ENCODE measurements at places on chromosomes 5 and 9.

DNA sequence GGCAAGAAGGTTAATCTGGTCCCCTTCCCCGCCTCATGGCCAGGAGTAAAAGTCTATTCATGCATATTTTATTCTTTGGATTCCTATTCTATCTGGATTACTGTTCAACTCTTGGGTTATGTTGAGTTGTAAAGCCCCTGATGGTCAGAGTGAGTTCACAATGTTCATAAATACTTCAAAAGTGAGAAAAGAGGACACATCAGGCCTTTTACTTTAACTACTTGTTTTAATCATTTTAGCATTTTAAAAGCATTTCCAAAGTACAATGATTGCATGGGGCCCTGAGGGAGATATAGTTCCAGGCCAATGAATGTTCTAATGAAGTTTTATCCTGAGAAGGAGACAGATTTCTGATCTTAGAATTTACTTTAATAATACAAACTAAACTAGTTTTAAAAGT is 93.9 kb downstream of the BOD1 start:
- no peaks in the 10 kb centered on the region for H3K4me1 ChIP-seq
- no peak overlapping the region for H3K4me3 ChIP-seq
- peak; percentile 29 for DNase-seq

- H3K36me3 ChIP-seq = no peaks in the 10 kb centered on the region
- no peak for DNase-seq
- H3K27me3 ChIP-seq = no peaks in the 10 kb centered on the region
- H3K4me1 ChIP-seq = peaks cover 9% of the 10 kb centered on the region
- no peak overlapping the region for H3K27ac ChIP-seq
These were observed 145.2 kb upstream of the IQGAP2 start for GRCh38 chr5:76257897-76258296.

DNA sequence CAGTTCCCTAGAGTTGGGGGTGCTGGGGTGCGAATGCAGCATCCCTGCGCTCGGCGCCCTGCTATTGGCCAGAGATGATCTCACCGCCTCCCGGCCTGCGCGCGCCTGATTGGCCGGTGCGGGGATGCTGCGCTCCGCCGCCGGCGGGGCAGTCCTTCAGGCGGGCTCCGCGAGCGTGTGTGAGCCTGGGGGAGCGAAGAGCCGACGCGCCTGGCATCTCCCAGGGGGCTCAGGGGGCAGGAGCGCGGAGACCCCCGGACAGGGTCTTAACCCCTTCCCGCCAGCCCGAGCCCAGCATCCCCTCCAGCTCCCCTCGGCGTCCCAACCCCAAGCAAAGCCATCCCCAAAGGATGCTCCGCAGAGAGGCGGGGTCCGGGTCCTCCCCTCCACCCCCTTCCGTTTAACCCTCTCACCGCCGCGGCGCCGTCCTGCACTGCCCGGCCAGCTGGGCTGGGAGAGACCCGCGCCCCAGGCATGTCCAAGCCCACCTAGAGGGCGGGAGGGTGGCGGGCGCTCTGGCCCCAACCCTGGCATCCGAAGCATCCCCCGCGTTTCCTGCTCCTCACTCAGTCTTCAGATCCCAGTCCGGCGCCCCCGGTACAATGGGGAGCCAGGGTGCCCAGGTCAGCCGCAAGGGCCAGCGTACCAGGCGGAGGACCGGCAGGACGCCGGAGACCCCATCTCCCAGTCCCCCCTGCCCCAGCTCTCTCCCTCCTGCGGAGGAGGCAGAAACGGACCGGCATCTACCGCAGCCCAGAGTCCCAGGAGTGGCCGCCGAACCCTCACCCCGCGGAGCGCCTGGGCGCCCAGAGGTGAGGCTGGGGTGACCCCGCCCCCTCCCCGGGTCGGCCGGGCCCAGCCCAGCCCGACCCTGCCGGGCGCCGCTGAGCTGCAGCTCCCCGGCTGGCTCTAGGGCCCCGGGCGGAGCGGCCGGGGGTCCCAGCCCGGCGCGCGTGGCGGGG is 19.3 kb upstream of the TOR2A start:
- peaks cover 17% of the 10 kb centered on the region for H3K4me1 ChIP-seq
- no peaks in the 10 kb centered on the region for H3K36me3 ChIP-seq
- H3K27me3 ChIP-seq = peaks cover 24% of the 10 kb centered on the region
- peak overlapping the region; percentile 15 for H3K4me3 ChIP-seq

DNA sequence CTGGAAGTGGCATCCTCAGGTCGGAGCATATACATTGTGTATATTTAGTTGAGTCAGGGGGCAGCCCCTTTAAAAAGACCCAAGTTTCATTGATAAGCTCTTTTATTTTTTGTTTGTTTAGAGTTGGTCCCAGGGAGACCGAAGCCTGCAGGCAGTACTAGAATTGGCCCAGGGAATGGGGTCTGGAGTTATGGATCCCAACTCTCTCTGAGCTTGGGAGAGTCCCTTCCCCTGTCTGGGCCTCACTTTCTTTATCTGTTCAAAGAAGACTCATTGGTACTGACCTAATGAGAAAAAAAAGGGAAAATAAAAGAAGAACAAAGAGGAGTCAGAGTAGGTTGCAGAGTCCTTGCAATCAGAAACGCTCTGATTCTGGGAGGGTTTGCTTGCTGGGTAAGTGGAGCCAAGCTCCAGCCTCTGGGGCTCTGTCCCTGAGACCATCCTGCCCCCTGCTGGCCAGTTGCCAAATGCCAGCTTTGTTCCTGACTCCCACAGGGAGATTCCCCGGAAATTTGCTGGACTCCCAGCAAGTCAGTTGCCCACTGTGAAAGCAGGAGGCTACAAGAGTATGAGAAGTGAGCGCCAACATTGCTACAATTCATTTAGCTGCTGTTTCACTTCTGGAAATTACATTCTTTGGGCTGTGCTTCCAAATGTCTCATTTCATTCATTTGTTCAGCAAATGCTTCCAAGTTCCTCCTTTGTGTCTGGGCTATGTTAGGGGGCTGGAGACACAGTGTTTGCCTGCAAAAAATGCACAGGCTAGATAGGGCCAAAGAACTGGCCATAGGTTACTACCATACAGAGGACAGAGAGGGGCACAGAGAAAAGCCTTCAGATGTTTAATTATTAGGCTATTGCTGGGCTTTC is 156.2 kb downstream of the MELK start:
- H3K36me3 ChIP-seq = no peaks in the 10 kb centered on the region
- no peak for DNase-seq
- no peak overlapping the region for H3K4me3 ChIP-seq

Measured in esophagus muscularis mucosa (tissue), 4 donors.